ENCODE measurements at places on chromosomes 16 and 17.

DNA sequence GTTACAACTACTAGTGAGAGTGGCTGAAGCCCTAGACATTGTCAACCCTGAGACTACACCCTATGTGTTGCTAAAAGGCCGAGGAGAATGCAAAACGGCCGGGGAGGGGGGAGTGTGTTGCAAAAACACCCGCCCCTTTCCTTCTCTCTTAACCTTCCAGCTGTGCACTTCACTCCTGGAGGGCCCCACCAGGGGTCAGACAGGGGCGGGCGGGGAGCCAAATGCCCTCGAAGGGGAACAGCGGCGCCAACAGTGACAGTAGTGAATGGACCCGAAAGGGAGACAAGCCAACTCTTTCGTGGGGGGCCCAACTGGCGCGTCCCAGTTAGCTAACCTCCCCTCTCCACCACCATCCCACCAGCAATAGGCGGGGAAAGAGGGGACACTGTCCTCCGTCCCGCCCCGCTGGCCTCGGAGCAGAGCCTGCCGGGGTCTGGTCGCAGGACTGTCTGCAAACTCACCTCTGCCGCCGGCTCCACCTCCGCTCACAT is 352 bp downstream of the MARF1 start:
- DNase-seq: peak; percentile 90

DNA sequence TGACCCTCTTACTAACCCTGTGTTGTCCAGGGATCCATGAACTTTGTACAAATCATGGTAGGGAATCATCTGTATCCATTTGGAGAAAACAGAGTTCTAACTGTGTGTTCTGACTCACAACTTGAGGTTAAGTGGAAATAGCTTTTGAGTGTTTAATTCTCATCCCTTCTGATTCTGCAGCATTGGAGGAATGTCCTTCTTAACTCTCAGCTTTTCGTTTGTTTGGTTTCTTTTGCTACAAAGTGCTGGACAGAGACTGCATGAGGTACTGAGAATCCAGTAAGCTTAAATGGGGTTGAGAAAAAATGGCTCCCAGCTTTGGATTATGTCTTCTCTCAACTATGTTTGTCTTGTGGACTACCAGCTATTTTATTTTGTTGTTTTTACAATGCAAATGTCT is 352.1 kb upstream of the KIF2B start:
- DNase-seq: no peak

- no peak for DNase-seq
Measured at GRCh38 chr17:81599719-81600486, 37.0 kb downstream of the NPLOC4 start.

- DNase-seq: no peak
Measured at GRCh38 chr16:1414532-1415260, at the start of gene UNKL. UNKL (minus strand) TSS chr16:1414704; CDS start chr16:1414691, 13 bp downstream.

DNA sequence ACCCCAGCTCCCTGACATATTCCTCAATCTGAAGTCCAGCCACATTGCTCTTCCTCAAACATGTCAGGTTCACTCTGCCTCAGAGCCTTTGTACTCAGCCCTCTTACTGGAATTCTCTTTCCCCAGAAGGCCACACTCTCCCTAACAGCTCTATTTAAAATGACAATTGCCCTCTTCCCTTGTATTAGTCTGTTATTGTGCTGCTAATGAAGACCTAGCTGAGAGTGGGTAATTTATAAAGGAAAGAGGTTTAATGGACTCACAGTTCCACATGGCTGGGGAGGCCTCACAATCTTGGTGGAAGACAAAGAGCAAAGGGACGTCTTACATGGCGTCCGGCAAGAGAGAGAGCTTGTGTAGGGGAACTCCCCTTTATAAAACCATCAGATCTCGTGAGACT is 46.0 kb downstream of the HS3ST2 start:
- DNase-seq: no peak

Measured in NCI-H2029 treated with DMSO at 0.1 percent for 48 hours (cell line).